ENCODE measurements at places on chromosomes 11 and 22.

- no peak for DNase-seq
Measured at GRCh38 chr11:46381819-46382645, 563 bp downstream of the MDK start.

DNA sequence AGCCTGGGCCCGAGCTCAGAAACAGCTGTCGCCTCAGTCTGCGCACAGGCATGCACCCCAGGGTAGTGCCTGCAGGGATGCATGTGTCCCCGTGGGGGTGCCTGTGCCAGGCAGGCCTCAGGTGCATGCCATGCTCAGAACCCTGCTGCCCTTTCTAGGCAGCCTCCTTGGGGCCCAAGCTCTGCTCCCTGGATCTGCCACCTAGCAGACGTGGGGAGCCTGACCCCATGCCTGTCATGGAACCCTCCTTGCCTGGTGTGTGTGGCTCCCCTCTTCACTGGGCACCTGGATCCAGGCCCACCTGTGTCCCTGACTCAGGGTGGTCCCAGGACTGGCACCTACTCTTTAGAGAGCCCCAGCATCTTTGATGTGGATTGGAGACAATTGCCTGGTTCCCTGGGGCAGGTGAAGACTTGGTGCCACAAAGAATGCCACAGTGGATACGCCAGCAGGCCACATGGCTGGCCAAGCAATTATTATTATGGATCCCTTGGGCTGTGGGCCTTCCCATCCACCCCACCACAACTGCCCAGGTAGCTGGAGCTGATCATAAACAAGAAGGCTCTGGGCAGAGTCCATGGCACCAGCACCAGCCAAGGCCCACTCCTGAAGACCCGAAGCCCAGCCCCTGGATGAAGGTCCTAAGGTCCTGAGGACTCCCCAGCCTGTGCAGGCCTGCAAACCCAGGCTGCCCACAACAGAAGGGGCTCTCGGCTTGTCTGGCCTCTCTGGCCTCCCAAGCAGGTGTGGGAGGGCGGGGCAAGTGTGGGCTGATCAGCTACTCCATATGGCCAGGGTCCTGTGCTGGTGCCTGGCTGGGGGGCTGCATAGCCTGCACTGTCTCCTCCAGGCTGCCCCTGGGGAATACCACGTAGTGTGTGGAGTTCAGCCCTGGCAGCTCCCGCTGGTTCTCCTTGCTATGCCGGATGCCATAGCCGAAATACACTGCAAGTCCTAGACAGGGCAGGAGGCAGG lies 3.8 kb downstream of the SLC7A4 start:
- DNase-seq, result no peak

GRCh38 chr11:7668464-7668863 lies 4.8 kb downstream of the CYB5R2 start:
- DNase-seq, result no peak

DNA sequence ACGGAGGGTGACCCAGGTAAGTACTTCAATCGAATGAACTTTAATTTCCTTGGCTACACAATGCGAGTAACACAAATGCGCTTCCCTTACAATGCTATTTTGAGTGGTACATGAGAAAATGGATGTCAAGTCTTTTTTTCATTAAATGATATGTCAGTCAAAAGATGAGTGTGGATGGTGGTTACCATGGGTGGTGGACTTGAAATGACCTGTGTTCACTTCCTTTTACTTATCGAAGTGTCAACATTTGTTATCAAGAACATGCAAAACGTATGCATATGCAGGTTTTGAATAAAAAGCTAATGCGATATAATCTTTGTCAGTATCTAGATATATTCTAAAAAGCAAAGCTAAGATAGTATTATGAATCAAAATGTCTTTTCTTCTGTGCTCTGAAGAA lies 8.8 kb upstream of the APOL5 start:
- no peak for DNase-seq

GRCh38 chr11:102485095-102485722 lies 32.6 kb upstream of the TMEM123 start:
- no peak for DNase-seq

GRCh38 chr11:91066456-91067047 lies 843.7 kb upstream of the CHORDC1 start:
- no peak for DNase-seq

DNA sequence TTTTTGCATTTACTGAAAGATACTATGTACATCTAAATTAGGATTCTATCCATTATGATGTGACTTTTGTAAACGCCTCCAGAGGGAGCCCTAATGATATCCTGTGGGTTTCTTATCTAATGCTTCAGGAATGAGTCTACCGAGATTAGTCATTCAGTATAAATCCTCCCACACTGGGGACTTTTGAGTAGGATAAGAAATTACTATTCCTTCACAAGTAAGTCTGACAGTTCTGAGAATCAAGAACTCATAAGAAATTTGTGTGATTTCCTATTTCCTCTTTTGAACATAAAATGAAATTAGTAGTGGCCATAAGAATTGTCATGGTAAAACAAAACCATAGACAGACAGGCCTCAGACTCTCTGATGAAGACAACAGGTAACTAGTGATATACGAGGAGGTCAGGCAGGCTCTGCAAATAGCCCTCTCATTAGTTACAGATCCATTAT lies 10.0 kb upstream of the OR5M1 start:
- no peak for DNase-seq

GRCh38 chr11:47021965-47022364 lies 85.4 kb downstream of the CSTPP1 start:
- DNase-seq, result no peak

DNA sequence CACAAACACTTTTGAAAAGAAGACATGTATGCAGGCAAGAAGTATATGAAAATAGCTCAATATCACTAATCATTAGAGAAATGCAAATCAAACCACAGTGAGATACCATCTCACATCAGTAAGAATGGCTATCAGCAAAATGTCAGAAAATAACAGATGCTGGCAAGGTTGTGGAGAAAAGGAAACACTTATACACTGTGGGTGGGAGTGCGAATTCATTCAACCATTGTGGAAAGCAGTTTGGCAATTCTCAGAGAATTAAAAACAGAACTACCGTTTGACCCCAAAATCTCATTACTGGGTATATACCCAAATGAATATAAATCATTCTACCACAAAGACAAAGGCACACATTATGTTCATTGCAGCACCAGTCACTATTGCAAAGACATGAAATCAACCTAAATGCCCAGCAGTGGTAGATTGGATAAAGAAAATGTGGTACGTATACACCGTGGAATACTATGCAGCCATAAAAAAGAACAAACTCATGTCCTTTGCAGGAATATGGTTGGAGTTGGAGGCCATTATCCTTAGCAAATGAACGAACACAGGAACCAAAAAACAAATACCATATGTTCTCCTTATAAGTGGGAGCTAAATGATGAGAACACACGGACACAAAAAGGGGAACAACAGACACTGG lies 18.5 kb downstream of the MMP13 start:
- DNase-seq, result no peak

DNA sequence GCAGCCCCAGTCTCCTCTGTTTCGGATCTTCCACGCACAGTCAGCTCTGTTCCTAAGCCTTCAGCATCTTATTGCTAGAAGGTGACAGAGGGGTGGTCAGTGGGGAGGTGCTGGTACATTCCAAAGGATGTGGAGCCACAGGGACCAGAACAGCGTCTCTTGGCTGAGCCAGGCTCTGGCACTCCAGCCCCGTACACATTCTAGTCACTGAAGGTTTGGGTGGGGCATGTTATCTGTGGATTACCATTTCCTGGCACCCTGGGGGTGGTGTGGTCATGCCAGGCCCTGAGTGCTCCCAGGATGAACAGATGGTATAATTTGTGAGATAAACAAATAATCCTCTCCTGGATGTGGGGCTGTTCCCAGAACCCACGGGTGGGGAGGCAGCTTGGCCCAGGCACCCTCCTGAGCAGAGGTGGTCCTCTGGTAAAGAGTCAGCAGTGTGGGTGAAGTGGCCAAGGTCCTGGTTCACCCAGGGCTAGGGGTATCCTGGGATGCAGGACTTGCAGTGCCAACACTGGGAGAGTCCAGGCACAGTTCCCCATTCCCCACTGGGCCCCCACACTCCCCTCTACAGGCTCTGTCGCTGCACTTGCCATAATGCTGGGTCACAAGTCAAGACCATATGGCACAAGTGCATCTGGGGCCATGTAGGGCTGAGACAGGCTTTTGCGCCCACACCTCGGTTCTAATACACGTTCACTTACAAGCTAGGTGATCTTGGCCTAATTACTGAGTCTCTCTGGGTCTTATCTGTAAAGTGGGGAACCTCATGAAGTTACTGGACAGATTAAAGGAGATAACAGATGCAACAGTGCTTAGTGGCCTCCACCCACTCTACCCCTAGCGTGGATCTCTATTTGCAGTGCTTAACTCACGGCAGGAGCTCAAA lies 33.0 kb downstream of the DKK3 start:
- DNase-seq, result no peak

DNA sequence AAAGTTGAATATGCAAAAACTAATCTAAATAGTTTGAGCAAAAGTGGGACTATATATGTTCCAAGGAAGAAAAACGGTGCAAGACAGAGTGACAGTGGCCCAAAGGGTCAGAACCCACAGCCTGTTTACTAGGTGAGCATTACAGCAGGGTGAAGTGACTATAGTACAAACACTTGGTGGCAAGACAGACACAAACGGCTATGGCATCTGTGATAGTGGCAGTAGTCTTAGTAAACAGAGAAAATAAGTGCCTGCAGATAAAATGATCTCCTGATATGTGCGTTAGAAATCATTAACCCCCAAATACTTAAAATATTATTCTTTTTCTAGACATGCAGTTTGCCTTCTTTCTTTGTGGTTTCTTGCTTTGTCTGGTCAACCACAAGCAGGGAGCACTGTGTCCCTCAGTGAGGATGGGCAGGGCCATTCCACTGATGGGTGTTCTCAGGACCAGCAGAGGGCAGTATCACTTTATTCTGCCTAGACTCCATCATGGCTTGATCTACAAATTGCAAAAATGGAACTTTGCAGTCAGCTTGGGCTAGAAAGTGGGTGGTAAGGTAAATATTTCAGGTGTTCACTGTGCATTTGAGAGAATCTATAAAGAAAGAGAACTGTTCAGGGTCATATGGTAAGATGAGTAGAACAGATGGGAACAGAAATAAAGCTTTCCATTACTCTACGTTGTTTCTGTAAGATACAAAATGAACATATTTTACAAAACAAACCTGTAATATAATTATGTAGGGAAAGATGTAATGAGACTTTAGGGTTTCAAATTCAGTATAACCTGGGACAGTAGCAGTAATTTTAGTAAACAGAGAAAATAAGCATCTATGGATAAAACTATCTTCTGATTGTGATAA lies 198.2 kb downstream of the SWAP70 start:
- peak; percentile 55 for DNase-seq

DNA sequence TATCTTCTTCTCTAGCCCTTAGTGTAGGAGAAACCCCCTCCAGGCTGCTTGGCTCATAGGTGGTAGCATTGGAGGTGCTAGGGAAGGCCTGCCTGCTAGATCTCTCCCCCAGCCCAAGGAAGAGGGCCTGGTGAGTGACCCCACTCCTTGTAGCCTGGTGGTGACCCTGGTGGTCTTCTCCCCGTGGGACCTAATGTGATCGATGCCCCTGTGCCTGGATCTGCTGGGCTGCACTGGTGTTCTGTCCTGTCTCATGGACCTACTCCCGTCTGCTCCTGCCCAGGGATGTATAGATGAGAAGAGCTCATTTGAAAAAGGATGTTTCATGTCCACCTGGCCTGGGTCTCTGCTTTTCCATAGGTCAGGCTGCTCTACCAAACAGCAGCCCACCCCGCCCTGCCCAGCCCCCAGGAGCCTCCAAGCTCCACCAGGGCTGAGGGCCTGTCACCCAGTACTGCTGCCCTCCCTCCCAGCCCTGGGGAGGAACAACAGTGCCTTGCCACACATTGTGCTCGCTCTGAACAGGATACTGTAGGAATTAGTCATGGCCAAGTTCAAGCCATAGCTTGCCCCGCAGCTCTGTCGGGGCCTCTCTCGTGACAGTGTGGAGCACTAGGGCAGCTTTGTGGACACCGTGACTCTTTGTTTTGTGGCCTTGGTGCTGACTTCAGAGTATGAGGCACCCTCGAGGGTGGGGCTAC lies 19.7 kb downstream of the SLC37A2 start:
- DNase-seq, result no peak

DNA sequence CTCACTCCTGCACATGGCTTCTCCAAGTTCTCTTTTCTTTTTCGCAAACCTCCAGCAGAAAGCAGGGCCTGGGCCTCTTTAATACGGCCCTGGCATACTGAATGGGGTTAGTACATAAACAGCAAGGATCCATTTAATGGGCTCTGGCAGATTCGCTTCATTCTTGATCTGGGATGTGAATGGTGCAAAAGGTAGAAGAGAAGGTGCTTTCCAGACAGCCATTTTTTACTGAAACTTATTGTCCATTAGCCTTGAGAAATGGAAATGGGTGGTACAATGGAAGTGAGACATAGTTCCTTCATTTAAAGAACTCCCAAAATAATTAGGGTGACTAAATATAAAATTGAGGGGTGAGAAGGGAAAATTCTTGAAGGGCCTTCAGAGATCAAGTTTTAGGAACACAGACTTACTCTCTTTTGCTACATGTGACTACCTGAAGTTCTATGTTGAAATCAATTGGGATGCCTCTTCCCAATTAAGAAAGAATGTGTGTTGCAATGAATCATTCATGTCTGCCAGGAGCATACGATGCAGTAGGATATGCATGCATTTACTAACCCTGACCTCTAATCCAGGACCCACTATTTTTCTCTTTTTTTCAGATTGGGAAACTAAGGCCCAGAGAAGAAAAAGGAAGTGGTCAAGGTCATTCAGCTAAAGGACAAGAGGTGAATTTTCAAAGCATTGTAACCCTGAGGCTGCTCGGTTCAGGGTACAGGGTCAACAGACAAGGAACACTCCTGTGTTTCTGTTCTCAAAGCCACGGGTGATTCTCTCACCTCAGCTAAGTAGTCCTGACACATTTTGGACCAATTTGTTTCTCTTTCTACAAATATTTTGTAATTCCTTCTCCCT lies 144.1 kb downstream of the BBOX1 start:
- DNase-seq, result no peak

DNA sequence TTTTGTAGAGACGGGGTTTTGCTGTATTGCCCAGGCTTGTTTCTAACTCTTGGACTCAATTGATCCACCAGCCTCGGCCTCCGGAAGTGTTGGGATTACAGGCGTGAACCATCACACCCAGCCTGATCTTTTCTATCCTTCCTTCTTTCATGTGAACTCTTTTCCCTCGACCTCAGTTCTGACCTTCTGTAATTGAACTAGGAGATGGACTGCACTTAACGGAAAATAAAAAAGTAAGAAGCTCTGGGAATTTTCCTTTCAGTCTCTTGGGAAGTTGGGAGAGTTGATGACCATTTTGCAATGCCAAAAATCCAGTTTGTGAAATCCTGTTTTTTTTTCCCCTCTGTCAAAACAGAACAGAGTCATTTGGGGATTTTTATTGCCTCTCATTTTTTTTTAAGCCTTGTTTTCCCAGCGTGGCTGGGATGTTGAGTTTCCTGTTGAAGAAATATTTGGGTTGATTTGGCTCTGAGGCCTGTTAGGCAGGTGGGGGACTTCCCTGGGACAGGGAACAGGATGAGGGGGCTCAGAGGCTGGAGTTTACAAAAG lies 26.9 kb upstream of the CYB5R3 start:
- DNase-seq, result no peak
